ENCODE measurements at places on chromosomes 2 and 18.

- DNase-seq = no peak
Measured at GRCh38 chr2:104794441-104794840, 59.5 kb upstream of the POU3F3 start.

- DNase-seq = peak; percentile 51
Measured at GRCh38 chr2:84302513-84303412, 156.3 kb downstream of the SUCLG1 start.

GRCh38 chr2:171069286-171069956, 91.3 kb downstream of the TLK1 start:
- no peak for DNase-seq

DNA sequence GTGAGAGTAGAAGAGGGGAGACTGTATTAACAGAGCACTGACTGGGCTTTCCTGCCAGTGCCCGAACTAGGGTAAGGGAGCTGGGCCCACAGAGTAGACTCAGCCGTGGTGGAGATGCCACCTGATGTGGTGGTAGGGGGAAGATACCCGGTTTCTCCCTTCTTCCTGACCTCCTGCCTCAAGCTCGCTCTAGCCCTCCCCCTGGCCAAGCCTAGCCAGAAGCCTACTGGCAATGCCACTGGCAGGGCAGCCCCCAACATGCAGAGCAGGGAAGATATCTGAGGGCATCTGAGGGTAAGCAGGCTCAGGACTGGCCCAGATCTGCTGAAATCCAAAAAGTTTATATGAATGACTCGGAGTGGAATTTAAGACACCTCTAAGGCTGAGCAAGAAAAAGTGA, 162.6 kb upstream of the SMAD2 start:
- no peak for DNase-seq

DNA sequence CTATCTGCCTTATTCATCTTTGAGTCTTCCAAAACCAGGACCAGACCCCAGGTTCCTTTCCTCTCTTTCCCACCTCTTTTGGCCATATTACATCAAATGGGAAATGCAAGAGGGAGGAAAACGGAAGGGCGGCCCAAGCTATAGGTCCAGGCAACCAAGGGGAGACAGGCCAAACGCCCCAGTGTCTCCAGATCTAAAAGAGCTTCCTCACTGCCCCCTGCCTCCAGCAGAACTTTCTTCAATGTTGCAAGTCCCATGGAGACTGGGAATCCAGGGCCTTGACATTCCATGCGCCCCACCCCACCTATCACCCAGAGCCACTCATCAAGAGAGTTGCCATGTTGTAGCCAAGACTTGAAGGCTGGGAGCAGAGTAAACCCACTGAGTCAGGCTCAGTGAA, 15.4 kb downstream of the TNS1 start:
- no peak for DNase-seq

DNA sequence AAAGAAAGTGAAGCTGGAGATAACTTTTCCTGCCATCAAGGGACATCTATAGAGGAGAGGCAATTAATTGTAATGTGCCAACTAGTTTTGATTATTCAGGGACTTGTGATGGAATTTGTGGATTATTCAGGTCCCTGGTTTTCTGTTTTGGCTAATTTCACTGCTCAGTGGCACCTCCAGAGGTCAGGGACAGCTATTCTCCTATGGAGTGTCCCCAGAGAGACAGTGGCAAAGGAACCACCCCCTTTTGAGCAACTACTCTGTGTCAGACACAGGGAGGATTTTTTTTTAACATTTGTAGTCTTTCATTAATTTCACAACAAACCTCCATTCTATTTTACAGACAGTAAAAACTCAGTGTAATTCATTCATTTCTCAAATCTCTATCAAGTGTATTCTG, 206.0 kb upstream of the SPRED2 start:
- no peak for DNase-seq

DNA sequence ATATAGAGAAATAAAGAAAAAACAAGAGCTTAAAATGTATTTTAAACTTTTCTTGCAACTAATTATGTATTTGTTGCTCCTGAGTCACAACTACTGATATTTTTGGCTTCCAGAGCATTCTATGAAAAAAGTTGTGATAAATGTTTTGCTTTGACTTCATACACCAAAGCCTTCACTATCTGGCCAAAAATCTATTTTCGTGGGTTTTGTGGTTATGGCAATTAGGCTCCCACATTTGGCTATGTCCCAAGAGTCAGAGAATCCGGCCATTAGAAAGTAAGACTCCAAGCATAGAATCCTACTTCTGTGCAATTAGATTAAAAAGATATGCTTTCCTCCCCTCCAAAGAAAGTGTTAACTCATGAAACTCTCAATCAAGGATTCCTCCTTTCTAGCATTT, 1456.1 kb upstream of the ACVR2A start:
- no peak for DNase-seq

DNA sequence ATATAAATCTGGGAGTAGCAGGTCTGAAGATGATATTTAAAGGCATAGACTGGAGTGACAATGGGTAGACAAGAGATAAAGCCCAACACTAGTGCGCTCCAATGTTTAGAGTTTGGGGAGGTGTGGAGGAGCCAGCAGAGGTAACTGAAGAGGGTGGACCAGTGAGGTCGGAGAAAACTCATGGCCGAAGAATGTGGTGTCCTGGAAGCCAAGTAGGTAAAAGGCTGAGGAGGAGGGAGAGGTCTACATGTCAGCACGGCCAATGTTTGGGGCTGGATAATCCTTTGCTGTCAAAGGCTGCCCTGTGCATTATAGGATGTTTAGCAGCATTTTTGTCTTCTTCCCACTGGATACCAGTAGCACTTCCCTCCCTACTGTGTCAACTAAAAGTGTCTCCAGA, 78.8 kb upstream of the KCNE4 start:
- no peak for DNase-seq

DNA sequence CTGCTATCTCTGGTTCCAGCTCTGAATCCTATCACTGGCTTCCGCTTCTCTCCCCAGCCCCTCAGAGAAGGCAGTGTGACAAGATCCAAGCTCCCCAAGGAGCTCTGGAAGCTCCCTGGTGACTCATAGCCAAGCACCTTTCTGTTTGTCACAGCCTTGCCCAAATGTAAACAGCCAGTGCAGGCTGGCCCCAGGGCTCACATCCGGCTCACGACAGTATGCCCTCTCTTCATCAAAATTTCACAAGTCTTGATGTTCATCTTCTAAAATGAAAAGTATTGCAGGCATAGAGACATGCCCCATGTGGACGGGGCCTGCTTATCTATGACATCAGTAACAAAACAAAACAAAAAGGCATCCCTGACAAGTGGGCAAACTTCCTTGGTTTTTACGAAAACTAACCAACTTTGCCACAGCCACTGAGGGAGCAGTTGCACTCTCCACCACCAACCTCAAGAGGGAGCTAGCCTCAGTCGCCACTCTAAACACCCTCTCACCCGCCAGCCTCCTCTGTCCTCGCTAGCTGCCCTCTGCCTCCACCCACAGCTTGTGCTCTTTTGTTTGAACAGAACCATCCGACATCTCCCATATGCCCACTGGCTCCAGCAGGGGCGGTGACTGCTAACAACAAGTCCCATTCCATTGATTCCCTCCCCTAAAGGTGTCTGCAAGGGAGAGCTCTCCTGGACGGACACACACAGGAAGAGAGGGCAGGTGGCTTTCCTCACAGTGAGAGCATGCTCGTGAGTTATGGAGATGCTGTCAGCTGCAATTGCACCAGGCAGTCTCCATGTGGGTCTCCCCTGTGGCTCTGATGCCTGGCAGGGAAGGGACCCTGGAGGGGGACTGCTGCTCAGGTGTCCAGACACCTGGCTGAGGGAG, 71.0 kb upstream of the DAPL1 start:
- peak; percentile 37 for DNase-seq

- no peak for DNase-seq
Measured at GRCh38 chr18:3148930-3149535, 70.7 kb downstream of the MYOM1 start.

GRCh38 chr2:20588918-20589871, 61.7 kb downstream of the HS1BP3 start:
- DNase-seq = no peak

DNA sequence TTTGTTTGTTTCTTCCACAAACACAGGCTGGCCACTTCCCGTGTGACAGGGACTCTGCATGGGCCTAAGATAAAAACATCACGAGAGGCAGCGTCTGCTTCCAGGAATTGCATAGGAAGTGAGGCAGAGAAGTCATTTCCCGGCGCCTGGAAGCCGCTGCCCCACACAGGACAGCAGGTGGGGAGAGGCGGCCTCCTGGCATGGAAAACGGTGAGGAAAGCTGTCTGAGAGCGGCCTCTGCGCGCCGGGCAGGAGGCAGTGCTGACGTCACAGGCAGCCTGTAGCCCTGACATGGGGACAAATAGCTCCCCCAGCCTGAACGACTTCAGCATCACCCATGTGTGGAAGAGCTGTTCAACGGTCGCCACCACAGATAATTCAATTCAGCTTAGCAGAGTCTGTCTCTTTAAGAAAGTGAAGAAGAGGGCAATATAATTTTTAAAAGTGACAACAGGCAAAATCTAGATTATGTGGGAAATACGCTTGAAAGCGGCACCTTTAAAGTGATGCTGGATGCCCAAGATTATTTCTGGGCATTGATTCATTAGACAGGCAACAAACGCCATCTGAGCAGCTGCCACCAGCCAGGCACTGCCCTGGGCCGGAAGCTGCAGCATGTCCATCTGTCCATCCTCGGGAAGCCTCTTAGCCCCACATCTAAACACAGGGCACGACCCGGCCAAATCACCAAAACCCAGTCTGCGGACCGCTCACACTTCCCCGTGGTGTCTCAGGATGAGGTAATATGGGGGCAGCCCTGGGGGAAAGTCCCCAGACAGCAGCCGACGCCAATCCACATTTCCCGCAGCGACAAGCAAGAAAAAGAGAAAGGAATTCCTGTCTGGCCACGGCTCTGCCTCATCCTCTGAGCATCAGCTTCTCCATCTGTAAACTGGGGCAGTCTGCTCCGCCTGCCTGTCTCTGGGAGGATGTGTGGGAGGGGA, 138.9 kb downstream of the PXDN start:
- DNase-seq = no peak

DNA sequence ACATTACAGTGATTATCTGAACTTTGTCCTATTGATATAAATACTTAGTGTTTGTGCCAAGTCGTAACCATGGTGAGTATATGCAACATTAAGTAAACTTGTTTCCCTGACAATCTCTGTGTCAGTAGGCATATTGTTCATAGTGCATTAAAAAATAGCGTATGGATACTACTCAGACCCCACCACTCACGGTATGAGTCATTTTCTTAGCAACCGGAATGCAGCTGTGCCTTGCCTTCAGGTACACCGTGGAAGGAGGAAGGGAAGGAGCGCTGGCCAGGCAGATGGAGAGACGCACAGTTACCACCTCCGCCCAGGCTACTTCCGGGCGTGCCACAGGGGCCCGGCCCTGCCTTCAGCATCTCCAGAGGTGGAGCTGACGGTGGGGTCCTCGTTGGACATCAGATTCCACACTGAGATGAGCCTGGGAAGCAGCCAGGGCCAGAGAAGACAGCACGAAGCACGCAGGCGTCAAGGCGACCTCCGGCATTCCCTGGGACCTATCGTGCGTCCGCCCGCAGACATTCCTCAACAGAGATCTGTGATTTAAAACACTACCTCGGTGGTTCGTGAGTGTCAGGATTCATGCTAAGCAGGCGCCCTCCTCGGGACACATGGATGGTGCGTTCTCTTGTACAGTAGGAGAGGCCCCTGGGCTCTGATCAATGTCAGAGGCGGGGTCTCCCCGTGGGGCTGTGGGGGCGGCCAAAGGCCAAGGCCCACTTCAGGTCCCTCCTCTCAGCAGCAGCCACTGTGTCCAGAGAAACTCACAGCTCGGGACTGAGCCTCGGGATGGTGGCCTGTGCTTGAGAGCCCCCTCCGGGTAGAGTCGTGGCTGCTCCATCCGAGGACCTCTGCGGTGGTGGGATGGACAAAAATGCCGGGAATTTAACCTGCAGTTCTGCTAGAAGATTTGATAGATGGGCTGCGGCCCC, 82.2 kb upstream of the HDAC4 start:
- no peak for DNase-seq

GRCh38 chr2:28716265-28716865, 35.3 kb upstream of the PPP1CB start:
- peak; percentile 3 for DNase-seq

DNA sequence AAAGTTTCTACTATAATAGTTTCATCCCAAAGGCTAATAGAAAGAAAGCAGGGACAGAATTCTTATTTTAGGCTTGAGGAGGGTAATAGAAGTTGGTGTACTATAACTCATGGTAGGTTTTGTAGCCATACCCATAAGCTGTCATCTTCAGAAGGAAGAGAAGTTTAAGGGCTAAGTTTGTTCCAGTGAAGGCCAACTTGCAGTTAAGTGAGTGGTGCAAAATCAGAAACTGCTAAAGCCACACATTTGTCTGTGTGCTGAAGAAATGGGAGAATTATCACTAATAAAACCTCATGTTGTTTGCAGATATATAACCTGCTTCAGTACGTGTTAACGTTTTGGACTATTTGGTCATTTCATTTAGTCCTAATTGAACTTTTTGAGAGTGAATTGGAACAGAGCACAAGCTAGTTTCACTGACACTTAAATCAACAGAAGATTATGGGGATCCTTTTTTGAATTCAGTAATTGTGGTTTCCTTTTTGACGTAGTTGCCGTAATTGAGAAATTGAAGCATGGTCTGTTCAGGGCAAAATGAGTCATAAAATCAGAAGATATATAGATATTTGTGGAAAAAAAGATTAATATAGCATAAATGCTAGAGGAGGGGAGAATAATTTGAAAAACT, 69.1 kb downstream of the PHLPP1 start:
- DNase-seq = no peak

- DNase-seq = no peak
Measured at GRCh38 chr2:2102866-2103653, 228.0 kb downstream of the MYT1L start.

DNA sequence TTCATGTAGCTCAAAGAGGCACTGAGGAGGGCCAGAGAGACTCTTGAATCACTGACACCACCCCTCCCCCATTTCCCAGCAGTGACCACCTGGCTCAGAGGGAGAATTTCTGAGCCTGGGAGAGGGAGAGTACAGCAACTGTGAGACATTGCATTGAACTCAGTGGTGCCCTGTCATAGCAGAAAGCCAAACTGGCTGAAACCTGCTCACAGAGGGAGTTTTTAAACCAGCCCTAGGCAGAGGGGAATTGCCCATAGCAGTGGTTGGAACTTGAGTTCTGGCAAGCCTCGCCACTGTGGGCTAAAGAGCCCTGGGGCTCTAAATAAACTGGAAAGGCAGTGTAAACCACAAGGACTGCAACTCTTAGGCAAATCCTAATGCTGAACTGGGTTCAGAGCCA, 243.1 kb downstream of the ADCYAP1 start:
- no peak for DNase-seq

GRCh38 chr18:68314403-68314802, 400.5 kb downstream of the TMX3 start:
- no peak for DNase-seq

GRCh38 chr2:30326497-30326896, 95.2 kb downstream of the LBH start:
- DNase-seq = no peak

- DNase-seq = no peak
Measured at GRCh38 chr2:28507796-28508764, 12.2 kb downstream of the PLB1 start.

GRCh38 chr2:179861416-179862067, at the start of gene ZNF385B:
Gene ZNF385B, minus strand, starts transcription at chr2:179861612.
- no peak for DNase-seq

Data from hippocampal formation (tissue), 2 donors.